Mammary epithelial cell (primary cell): ENCODE measurements at places on chromosomes 4 and X.
A peak's percentile ranks its signal among the peaks of the same experiment; 100 is the strongest.

DNA sequence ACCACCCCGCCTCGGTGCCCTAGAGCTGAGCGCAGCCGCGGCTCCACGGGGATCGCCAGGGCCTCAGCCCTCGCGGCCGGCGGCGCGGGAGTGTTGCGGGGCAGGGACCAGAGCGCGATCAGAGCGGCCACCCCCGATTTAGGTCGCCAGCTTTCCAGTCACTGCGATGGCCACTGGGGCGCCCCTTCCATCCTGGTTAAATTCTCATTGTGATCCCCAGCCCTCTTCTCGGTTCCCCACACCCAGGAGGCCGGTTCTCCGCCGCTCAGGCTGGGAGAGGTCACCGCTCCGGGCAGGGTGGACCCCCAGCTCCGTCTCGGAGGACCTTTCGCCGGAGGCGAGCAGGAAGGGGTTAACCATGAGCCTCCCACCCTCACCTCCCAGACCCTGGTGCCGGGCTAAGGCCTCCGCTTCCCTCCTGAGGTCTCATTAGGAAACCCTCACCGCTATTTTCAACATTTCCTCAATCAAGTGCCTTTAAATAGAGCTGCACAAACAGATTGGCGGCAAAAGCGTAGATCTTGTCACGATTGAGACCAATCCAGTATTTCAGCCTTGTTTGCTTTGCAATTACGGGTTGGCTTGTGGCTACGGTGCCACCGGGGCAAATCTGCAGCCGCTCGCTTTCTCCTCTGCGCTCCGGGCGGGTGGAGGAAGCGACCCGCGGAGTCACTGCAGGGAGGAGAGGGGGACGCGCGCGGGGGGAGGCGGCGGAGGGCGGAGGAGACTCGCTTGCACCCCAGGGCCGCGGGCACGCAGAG is 8.3 kb upstream of the HAND2 start:
- no peak for DNase-seq

GRCh38 chr4:26337612-26338011 is 16.8 kb downstream of the RBPJ start:
- DNase-seq: no peak

GRCh38 chr4:2512396-2513135 is 23.9 kb upstream of the FAM193A start:
- no peak for DNase-seq

GRCh38 chrX:136708348-136708747 is 60.4 kb downstream of the CD40LG start:
- no peak for DNase-seq

- no peak for DNase-seq
Measured at GRCh38 chrX:153478746-153479145, 8.4 kb upstream of the HAUS7 start.

- DNase-seq: no peak
Measured at GRCh38 chrX:98299785-98300184, 1416.1 kb downstream of the RPA4 start.

- peak; percentile 2 for DNase-seq
Measured at GRCh38 chr4:80540785-80541469, 205.4 kb downstream of the CFAP299 start.

- DNase-seq: no peak
Measured at GRCh38 chr4:139686130-139686529, 20.5 kb downstream of the MGST2 start.

GRCh38 chr4:169724260-169724659 is 33.5 kb downstream of the HPF1 start:
- peak; percentile 12 for DNase-seq
